Ecto neural progenitor cell (in vitro differentiated cells): ENCODE measurements at places on chromosomes 5 and 9.
A peak's percentile ranks its signal among the peaks of the same experiment; 100 is the strongest.

DNA sequence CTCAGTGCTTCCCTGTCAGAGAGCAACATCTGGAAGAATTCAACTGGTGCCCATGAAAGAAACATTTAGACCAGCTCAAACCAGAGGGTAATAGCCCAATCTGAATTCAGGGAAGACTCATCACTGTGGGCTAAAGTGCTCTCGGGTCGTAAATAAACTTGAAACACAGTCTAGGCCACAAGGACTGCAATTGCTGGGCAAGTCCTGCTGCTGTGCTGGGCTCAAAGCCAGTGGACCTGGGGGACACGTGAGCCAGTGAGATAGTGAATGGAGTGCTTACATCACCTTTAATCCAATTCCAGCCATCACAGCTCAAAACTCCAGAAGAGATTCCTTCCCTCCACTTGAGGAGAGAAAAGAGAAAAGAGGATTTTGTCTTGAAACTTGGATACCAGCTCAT is 78.1 kb upstream of the DAP start:
- DNase-seq = no peak

- no peak for DNase-seq
These were observed 394.0 kb downstream of the DMRTA1 start for GRCh38 chr9:22840641-22841040.

- no peak for DNase-seq
These were observed 315.2 kb upstream of the ACO1 start for GRCh38 chr9:32069169-32069813.

DNA sequence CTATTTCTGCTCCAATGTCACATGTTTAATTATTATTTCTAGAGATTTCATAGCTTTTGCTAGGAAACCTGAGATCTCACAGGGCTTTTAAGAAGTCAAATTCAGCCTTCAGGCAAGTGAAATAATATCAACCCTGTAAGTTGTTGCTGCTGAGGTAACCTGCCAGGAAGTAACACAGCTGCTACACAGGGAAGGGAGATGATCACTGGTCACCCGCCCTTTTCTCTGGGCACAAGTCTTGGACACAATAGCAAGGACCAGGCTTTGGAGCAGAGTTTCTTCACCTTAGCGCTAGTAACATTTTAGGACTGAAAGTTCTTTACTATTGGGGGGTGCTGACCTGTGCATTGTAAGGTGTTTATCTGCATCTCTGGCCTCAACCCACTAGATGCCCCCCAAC is 50.1 kb downstream of the PTTG1 start:
- DNase-seq = no peak

DNA sequence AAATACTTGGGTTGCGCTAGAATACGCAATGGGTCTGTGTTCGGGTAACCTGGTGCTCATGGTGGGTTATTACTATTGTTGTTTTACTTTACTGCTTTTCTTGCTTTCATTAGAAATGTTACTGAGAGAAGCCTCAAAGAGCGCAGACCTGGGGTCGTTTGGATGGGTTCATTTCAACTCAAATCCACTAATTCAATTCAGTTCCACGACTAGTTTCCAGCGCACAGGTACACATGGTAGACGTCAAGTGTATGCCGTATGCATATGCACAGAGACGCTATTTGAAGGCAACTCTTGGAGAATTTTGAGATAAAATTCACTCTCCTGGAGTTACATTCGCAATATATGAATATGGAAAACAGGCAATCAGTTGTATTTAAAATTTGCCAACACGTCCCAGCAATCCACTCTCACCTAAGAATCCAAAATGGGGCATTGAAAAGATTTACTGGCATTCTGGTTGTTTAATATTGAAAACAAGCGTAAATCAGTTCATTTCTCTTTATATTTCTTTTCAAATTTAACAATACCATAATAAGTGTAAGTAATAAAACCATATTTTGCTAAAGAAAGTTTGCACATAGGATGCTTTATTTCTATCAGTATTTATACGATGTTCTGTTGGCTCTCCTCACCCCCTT is 4.4 kb upstream of the PAX5 start:
- DNase-seq = no peak

DNA sequence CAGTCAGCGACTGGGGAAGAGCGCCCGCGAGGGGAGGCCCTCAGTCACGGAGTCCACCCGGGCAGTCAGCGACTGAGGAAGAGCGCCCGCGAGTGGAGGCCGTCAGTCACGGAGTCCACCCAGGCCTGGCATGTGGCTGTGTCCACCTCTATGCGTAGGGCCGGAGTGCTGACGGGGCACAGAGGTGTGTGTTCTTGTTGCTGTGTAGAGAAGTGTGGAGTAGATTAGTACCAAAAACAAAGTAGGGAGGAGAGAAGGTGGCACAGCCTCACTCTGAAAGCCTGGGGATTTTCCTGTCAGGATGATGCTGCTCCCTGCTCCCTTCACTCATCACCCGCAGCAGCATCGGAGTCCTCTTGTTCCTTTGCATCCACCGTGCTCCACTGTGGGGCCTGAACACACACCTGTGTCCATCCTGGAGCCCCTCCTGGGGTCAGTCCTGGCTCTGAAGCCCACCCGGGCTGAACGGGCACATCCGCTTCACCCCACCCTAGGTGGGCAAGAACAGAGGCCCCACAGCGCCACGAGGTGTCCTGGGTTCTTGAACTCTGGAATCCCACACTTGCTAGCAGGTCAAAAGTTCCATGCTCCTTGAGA is 37.9 kb downstream of the AHRR start:
- DNase-seq = peak; percentile 37

DNA sequence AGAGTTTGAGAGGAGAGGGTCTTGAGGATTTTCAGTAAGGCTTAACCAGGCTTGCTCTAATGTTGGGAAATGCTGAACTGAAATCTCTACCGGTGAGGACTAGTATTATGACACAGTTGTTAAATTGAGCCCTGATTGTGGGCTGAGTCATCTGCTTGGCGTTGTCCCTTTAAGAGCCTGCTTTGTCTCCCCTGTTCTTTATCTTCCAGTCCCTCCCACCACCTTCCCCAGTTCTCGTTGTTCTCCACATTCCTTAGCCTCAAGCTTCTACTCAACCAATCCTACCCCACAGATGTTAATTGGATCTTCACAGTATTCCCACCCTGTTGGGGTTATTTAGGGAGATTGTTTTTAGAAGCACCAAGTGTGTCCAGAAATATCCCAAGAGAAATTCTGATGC is 57.6 kb downstream of the ANKRD55 start:
- no peak for DNase-seq

GRCh38 chr5:131992370-131992769 is 19.1 kb downstream of the ACSL6 start:
- DNase-seq = no peak

- peak; percentile 62 for DNase-seq
These were observed 12.8 kb downstream of the BTNL9 start for GRCh38 chr5:181052672-181053487.
